HL-60 (cell line): ENCODE measurements at places on chromosomes 1 and 21.

DNA sequence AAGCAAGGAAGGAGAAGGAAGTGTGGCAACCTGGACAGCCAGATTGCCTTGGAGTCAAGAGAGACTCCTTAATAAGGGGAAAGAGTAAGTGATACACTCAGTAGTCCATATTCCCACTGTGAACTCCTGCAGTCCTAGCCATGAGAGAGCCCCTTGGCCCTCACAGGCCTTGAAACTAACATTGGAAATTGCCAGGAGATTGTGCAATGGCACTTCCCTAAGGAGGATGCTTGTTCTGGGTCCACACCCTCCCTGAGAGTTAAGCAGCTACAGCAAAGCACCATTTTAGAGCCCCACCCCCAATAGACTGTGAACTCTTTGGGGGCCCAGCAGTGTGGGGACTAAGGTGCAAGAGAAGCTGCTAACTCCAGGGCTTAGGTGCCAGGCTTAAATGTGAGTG, 367.7 kb upstream of the CAMK1G start:
- no peak for DNase-seq

GRCh38 chr1:246151796-246152434, 355.2 kb downstream of the SMYD3 start:
- no peak for DNase-seq

- no peak for DNase-seq
These were observed 52.5 kb downstream of the KAZN start for GRCh38 chr1:14650951-14651350.

- no peak for DNase-seq
These were observed 47.8 kb upstream of the LRRC3 start for GRCh38 chr21:44407493-44407892.

- no peak for DNase-seq
These were observed 8.8 kb upstream of the TGFB2 start for GRCh38 chr1:218336328-218336727.

DNA sequence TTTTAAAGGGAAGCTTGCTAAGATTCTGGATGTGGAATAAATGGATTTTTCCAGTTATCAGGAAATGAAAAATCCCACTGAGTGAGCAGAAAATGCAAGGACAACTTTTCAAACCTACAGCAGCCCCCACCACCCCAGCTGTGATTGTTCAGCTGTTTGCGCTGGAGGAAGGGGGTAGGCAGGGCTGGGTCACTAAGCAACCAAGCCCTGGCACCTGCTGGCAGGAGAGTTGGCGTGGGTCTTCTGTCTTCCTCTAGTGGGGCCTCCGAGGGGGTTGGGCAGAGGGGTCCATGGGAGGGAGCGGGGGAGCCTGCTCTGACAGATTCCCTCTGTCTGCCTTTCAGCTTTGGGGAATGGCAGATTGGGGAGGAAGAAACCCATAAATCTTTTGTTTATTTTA, 45.3 kb downstream of the EIF2D start:
- DNase-seq: no peak

DNA sequence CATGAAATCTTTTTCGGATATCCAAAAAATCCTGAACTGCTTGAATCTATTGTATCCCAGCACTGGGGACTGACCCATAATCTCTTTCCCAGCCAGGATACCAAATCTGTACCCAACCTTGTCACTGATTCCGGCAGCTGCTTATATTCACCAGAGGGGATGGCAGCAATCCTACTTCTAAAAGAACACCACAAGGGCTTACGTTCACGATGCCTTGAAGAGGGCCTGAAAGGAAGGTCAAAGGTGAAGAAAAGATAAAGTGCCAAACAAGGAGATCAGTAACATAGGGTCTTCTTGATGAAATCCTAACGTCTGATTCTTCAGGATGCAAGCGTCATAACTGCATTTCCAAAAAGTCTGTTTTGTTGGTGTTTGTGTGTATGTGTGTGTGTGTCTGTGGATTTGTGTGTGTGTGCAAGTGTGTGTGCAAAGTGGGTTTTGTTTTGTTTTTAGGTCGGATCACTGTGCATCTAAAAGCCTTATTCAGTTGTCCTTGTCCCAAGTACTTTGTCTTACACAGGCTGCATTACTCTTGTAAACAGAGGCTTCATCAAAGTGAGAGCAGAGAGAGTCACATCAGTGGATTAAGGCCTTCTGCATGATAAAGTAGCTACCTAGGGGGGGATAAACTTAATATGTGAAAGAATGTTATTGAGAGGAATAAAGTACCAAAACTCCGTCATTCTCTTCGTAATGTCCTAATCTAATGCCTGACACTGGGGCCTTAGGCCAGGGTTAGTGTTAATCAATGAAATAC, 179.3 kb downstream of the BARHL2 start:
- no peak for DNase-seq

DNA sequence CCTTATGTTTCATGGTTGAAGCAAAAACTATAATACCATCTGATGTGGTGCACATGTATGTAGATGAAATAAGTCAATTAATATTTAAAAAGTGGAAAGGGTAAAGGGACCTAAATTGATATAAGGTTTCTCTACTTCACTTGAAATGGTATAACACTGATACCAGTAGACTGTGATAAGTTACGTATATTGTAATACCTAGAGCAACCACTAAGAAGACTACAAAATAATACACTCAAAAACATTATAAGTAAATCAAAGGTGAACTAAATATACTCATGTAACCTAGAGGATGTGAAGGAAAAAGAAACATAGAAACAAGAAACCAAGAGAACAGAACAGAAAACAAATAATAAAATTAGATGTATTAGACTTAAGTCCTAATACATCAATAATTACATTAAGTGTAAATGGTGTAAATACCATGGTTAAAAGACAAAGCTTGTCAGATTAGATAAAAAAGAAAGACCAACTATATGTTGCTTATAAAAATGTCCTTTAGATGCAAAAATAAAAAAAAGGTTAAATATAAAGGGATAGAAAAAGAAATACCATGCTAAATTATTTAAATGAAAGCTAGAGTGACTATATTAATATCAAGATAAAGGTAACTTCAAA, 118.8 kb downstream of the LRRC7 start:
- DNase-seq: no peak

- no peak for DNase-seq
These were observed 65.6 kb upstream of the IRF2BP2 start for GRCh38 chr1:234675572-234675971.

- DNase-seq: no peak
These were observed 155.5 kb downstream of the CLIC6 start for GRCh38 chr21:34824314-34824713.

DNA sequence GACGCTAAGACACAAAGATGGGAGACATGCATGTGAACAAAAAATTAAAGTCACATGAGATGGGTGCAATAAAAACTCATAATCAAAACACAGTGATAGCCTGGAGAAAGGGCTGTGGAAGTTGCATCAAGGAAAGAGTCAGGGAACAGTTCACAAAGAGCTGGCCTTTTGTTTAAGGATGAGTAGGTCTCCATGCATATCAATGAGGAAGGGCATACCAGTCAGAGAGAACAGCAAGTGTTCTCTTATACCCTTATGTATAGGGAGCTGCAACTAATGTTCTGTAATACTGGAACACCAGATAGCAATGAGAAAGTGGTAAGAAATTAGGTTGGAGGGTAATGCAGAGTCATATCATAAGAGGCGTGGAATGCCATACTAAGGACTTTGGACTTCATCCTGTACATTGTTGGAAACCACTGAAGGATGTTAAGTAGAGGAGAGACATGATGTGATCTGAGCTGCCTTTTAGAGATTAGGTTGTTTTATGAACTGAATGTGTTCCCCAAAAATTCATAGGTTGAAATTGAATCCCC, 46.7 kb upstream of the SAMD13 start:
- DNase-seq: no peak

DNA sequence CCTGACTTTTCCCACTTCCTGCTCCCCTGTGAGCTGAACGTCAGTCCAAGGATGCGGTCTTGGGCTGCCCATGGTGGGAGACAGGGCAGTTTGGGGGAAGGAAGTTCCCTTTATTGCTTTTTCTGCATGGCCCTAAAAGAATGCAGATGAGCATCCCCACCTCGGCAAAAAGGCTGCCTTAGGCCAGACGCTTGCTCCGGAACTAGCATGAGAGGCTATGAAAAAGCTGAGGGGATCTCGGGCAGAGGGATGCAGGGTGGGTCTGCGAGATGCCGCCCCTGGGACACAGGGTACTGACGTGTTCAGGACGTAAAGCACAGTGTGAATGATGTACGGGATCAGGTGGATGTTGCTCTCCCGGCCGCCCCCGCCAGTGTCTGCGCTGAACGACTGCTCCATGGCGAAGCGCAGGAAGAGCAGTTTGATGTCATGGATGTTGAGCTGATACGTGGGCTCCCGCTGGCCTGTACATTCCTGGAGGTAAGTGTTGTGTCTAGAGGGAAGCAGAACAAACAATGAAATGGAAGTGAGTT, 125.8 kb downstream of the UBR4 start:
- DNase-seq: no peak

DNA sequence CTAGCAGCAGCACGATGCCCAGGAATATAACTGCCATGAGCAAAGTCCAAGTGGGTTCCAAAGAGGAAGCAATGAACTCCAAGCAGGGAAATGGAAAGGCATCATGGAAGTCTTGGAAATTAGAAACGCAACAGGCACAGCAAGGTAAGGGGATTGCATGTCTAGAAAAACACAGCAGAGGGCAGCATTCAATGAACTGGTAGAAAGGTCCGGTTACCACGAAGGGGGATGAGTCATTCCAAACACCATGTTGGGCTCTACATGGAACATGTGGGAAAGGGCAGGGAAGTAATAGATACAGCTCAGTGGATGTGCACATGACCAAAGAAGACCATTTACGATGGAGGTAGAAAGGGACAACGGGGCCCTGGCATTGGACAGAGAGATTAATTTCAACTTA, 36.4 kb downstream of the RXRG start:
- DNase-seq: peak; percentile 30

GRCh38 chr21:44043613-44044012, 31.5 kb downstream of the TRAPPC10 start:
- no peak for DNase-seq

- DNase-seq: no peak
These were observed 66.0 kb upstream of the LAPTM5 start for GRCh38 chr1:30823627-30823968.
